T-helper 2 cell (primary cell): ENCODE measurements at places on chromosomes 2 and 18.

- no peak for DNase-seq
Measured at GRCh38 chr2:33111002-33111446, 164.3 kb downstream of the LTBP1 start.

DNA sequence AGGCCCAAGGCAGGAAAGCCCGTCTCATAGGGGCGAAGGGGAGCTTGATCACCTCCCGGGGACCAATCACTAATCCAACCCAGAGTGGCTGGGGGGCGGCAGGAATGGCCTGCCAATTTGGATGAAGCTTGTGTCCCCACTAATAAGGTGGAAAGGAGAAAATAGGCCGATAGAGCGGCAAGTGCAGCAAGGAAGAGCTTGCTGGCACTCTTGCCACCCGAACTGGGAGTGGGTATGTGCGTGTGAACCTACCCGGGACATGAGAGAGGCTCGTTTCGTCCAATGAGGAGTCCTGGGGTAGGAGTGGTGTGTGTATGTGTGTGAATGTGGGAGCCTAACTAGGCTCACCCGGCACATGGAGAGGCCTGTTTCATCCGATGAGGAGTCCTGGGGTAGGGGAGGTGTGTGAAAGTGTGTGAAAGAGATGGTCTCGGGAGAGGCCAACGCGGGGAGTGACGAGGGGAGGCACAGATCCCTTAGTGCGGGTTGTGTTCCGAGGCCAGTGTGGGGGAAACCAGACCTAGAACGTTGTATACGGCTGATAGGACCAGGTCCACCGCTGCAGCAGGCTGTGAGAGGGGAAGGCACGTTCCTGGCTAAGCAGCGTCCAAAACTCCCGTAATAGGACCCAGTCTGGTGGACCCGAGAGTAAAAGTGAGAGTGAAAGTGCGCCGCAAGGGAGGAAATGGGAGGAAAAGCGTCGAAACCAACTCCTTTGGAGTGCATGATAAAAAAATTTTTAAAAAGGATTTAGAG is 47.1 kb upstream of the SELENOI start:
- peak; percentile 23 for DNase-seq

GRCh38 chr2:53985646-53986045 is 14.9 kb upstream of the PSME4 start:
- no peak for DNase-seq

DNA sequence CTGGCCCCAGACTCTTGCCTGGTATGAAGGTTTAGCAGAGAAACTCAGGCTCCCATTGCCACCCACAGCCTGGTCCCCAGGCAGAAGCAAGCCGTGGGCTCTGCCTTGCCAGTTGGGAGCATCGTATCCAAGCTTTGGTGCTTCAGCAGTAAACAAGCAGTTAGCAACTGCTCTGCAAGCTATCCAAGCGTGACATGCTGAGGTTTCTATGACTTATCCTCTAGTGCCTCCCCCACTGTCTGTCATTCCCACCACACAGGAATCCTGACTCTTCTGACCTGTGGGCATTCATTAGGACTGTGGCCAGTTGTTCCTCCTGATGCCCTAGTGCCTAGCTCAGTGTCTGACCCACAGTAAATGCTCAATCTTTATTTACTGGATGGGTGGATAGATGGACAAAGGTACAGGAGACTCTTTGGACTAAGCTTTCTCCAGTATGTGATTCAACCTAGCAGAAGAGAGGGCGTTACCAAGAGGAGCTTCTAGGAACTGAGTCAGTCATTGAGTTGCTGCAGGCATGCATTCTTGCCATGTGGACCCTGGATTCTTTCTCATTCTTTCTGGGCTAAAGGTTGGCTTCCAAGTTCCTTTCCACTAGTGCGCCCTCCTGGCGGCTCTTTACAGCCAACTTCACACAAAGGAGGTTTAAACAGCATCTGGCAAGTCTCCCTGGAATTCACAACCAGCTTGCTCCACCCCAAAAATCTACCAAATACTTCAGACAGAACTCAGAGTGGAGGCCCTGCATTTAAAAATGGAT is 40.6 kb upstream of the MRPL19 start:
- no peak for DNase-seq

DNA sequence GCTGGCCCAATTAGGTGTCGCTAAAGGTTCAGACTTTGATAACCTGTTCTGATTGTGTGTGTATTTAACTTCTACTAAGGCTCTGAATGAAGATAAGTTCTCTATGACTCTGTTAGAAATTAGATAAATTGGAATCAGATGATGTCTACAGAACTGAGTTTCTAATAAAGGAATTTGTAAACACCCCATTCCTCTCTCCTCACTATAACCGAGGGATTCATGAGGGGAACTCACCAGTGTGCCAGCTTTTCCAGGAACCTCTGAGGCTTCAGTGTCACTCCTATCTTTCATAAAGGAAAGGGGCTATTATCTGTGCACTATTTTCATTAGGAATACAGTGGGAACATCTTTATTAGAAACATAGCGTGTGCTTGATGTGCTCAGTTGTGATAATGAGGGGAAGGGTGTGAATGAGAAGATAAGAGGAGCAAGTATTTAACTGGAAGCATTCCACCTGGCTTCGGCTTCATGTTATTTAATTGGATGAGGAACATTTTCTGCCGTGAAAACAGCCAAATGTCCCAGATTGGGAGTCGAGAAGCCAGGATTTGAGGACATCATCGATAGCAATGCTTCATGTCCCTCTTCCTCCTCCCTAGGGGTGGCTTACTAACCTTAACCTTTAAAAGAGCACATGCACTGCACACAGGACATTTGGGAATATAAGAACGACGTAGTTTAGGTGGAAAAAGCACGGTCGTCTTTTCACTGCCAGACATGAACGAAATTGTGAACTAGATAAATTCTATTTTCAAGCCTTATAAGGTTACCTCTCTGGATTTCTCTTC is 84.8 kb upstream of the TCF4 start:
- DNase-seq, result no peak

- no peak for DNase-seq
Measured at GRCh38 chr18:26516964-26517363, 31.4 kb downstream of the KCTD1 start.

GRCh38 chr2:323035-323434 is 35.1 kb upstream of the ALKAL2 start:
- no peak for DNase-seq

DNA sequence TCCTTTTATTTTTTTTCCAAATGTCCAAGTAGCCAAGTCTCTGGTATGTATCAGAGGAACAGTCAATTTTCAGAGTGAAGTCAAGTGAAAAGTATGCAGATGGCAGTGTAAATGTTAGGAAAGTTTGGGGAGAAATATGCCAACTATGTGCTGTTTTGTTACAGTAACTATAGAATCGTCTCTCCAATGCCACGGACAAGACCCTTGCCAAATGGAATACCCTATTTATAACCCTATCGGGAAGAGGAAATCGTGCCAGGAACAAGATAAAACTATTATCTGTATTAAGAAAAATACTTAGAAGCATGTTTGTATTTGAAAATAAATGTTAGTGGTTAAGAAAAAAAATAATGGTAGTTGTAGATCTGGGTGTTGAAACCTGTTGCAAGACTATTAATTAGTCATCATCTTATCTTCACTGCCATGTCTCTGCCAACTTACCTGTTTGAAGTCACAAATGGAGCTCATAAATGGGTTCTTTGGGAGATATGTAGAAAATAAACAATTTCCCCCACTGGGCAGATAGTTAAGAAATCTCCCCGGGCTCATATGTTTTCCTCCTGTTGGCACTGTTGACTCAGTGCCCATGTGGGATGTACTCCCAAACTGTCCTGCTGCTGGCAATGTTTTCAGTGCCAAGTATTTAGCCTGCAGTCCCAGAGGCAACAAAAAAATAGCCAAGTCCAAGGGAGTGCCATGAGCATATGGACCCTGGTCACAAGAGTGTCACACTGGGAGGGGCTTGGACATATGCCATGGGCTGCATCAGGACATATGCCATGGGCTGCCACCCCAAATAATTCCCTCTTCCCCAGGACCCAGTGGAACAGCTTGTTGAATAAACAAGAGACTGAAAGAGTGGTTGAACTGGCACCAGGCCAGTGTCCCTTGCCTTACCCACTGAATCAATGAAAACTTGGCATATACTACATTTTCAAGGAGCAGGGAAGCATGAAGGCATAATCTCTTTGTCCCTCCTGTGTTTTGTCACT is 366.9 kb downstream of the OSR1 start:
- DNase-seq, result no peak

DNA sequence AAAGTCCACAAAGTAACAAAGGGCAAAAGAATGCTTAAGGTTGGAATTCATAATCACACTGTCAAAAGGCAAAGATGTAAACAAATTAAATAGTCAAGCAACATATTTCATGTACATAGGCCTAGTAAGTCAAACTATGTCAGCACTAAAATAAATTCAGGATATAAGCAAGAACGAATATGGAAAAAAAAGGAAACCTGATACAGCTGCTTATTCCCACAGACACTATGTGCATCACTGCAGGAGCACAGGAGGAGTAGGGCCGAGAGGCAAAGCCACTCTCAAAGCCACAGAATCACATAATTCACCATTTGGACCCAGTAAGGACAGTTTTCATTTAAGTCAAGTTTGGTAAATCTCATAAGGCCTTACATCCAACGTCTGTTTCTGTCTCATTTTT is 116.6 kb downstream of the SATB2 start:
- no peak for DNase-seq

GRCh38 chr2:170845343-170845742 is 28.7 kb downstream of the GAD1 start:
- DNase-seq, result no peak

DNA sequence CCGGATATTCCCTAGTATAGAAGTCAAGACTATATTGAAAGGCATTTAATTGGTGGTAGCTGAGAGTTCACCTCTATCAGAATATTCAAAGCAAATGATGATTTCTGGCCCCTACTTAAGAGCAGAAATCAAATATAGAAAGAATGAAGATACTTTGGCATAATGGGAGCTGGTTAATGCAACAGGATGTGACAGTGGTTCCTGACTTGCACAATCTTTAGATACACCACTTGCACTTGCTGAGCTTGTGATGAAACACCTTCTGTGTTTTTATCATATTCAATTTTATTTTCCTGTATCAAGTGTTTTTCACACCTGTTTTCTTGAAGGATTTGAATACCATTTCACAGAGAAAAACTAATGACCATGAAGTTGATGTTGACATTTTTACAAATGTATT is 124.1 kb upstream of the CDH19 start:
- DNase-seq, result no peak

DNA sequence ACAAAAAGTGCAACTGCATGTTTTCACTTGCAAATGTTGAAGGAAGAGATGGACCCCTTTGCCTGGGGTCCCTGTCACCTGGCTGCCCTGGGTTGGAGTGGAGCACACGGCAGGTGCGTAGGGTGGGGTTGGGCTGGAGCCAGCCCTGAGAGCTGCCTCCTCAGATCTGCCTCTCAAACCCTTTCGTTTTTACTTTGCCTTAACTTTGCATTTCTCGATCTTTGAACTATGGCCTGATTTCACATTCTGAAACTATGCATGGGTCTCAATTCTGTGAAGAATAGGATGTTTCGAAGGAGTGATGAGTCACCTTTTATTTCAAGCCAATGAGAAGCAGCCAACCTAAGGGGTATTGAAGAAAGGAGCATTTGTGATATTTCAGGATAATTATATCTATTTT is 132.8 kb downstream of the ACOXL start:
- no peak for DNase-seq

DNA sequence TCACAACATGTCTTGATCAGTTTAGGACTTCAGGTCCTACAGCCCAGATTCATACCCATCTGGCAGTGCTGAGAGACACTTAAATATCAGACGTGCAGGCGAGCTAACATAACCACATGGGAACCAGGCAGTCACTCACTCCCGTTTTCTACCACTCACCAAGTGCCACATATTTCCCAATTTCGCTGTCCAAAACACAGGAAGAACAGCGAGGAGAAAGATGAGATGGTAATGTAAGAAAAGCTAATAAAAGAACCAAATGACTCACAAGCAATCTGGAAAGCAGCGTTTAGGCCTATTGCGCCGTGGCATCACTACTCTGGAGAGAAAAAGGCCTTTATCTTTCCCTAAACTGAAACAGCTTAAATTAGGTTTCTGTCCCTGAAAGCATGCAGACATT is 647.8 kb upstream of the SLC39A10 start:
- DNase-seq, result no peak

- no peak for DNase-seq
Measured at GRCh38 chr2:232573771-232574435, 23.4 kb downstream of the EIF4E2 start.

DNA sequence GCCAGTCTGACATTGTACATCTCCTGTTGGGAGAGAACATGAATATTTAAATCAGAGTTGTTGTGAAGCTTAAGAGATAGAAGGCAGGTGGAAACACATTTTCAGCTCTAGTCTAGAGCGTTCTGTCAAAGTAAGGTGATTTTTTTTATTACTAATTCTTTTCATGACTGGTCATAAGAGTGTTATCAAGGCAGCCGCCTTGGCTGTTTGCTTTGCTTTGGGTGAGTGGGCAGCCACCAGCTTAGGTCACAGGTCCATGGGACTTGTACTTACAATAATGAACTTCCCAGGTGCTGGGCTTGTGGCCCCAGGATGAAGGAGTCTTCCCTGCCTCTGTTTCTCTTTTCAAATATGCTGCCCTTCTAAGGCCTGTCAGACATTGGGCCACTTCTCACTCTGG is 256.3 kb downstream of the SRBD1 start:
- DNase-seq, result no peak
